EH (cell line): ENCODE measurements at places on chromosomes 3 and 15.
A peak's percentile ranks its signal among the peaks of the same experiment; 100 is the strongest.

DNA sequence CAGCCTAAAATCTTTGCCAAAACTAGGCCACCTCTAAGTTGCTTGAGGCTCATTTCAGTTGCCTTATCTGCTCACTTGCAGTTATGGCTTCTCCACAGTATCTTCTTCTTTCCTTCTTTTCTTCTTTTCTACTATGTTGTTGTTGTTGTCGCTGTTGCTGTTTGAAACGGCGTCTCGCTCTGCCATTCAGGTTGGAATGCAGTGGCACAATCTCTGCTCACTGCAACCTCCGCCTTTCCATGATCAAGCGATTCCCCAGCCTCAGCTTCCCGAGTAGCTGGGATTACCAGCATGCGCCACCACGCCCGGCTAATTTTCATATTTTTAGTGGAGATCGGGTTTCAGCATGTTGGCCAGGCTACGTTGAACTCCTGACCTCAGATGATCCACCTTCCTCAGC is 210.8 kb upstream of the NR2F2 start:
- DNase-seq = no peak

DNA sequence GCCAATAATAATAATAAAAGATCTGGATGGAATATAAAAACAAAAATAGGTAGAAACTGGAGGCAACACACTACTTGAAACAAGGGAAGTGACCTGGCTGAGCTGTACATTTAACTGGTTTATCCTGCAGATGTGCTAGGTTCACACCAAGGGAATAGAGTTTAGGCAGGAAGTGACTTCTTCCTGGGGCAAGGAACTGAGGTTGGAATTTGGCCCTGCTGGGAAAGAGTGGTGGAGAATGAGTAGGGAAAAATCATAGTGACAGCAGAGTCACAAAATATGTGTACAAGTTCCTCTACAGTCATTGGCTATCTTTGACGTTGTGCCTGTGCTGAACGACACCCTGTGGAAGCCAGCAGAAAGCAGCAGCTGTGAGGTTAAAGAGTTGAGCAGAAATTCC is 44.1 kb downstream of the ARHGAP11B start:
- peak; percentile 63 for DNase-seq

GRCh38 chr3:189688262-189688661 is 57.1 kb downstream of the TP63 start:
- DNase-seq = no peak

DNA sequence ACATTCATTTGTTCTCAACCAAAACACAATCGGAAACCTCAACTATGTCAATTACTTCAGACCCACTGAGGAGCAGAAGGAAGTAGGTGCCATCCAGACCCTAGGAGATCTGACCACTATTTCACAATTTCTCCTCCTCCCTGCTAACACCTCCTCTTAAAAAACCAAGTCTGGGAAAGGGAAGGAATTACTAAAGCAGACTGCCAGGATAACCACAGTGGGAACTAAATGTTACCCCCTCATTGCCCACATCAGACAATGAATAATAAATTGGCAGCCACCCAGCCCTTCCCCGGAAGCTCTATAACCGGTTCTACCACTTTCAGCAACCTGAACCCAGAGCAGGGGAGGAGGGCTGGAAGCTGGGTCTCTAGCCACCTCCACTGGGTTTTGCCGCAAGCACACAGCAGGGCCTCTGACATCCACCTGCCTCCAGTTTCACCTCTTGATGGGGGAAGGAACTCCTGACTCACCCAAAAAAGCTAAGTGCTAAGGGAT is 17.6 kb downstream of the C15orf62 start:
- DNase-seq = peak; percentile 79

- no peak for DNase-seq
These were observed 58.1 kb upstream of the FNDC3B start for GRCh38 chr3:171981271-171981605.

DNA sequence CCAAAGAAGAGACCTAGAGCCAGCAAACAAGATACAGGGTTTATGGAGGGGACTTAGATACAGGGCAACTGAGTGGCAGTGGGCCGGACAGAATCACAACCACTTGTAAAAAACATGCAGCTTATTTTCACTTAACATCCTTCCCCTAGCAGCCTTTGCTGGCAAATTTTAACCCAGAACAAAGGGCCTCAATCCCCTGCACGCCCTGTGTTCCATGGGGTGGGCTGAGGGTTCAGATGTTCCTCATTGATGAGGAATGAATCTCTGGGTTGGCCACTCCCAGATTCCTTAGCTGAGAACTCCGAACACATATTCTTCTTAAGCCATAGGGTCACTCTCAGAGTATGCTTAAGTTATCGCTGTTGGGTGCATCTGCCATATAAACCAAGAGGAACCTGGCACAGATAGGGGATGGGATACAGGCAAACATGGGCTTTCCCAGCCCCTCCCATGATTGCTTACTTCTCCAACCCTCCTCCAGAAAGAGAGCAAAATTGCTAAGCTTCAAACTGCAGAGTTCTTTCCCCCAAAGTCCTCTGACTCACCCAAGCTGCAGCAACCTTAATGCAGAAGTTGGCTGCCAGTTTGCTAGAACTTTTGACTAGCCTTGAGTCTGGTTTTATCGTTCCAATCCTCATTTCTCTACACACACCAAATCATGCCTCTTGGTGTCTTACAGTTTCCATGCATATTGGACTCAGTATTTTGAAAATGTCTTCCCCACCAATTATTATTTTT is 146.9 kb downstream of the CD47 start:
- peak; percentile 41 for DNase-seq

DNA sequence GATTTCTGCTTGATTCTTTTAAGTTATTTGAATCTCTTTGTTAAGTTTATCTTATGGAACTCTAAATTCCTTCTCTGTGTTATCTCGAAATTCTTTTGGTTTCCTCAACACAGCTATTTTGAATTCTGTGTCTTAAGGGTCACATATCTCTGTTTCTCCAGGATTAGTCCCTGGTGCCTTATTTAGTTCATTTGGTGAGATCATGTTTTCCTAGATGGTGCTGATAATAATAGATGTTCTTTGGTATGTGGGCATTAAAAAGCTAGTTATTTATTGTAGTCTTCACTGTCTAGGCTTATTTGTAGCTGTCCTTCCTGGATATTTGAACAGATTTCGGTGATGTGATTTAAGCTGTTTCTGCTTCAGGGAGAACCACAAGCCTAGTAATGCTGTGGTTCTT is 615.6 kb upstream of the NECTIN3 start:
- DNase-seq = peak; percentile 74

GRCh38 chr15:66189291-66189690 is 64.3 kb downstream of the MEGF11 start:
- DNase-seq = no peak

DNA sequence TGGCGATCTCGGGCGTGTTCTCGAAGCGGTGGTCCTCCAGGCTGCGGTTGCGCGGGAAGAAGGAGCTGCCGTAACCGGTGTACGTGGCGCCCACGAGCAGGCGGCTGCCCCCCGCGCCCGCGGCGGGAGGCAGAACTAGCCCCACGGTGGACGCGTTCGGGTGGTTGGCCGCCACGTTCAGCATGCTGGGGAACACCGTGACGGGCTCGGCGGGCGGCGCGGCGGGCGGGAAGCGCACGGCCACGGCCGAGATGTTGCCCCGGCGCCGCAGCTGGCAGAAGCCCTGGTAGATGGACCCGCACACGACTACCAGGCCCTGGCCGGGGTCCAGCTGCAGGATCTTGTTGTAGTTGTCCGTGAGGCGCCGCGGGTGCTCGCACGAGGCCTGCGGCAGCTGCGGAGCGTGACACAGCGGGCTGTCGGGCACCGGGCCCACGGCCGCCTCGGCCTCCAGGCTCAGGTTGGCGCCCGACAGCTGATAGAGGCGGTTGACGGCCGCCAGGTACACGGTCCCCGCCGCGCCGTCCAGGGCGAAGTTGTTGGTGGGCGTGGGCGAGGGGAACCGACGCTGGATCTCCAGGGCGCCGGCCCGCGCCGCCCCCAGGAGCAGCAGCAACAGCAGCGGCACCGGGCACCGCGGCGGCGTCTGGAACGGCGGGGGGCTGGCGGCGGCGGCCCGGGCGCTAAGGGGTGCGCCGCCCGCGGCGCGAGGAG is 397 bp downstream of the PLXND1 start:
- DNase-seq = peak; percentile 69

- no peak for DNase-seq
These were observed 394.2 kb downstream of the LSAMP start for GRCh38 chr3:116051040-116051439.

DNA sequence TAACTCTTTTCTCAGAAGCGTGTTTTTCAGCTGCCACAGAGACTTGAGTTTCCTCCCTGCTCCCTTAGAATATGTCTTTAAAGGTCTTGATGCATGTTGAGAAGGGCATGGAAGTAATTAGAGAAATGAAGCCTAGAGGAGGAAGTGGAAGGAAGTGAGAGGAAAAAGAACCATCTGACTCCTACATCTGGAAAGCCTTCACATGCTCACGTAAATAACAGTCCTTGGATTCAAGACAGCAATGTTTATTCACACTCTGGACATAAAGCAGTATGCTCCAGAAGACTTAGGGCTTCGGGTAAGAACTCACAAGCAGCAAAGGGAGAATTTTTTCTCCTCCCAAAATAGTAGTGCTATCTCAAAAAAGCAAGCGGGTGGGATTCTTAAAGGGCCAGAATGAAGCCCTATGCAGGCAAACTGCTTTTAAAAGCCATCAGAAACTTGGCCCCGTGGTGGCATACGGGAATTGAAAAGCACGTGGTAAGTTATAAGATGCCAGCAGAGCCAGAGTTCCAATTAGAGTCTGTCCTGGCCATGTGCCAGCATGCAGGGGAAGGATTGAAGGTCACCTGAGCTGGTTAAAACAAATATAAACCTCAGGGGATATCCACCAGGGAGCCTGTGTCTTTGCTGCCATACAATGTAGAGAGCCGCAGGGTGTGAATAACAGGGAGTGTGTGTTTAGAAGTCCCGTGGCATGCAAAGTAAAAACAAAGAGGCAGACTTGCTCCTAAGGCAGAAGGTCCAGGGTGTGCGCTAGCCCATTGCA is 380.8 kb upstream of the NDN start:
- no peak for DNase-seq

- DNase-seq = no peak
These were observed 25.3 kb downstream of the ZNF592 start for GRCh38 chr15:84773716-84774115.

DNA sequence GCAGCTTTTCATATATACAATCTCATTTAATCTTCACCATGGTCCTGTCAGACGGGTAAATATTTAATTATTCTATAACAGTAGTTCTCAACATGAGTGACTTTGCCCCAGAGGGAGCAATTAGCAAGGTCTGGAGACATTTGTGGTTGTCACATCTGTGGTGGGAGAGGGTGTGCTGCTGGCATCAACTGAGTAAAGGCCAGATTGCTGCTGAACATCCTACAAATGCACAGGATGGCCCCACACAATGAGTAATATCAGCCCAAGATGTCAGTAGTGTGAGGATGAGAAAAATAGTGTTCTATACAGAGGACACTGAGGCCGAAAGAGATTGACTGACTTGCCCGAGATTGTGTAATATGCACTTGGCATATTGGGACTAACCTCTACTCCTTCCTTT is 156.0 kb downstream of the AGBL1 start:
- no peak for DNase-seq

- DNase-seq = no peak
These were observed 29.4 kb downstream of the DLG1 start for GRCh38 chr3:197269024-197269423.

GRCh38 chr3:154794814-154795445 is 285.2 kb upstream of the MME start:
- DNase-seq = peak; percentile 30
